Vagina (tissue), 2 donors: ENCODE measurements at places on chromosomes 4 and X.

DNA sequence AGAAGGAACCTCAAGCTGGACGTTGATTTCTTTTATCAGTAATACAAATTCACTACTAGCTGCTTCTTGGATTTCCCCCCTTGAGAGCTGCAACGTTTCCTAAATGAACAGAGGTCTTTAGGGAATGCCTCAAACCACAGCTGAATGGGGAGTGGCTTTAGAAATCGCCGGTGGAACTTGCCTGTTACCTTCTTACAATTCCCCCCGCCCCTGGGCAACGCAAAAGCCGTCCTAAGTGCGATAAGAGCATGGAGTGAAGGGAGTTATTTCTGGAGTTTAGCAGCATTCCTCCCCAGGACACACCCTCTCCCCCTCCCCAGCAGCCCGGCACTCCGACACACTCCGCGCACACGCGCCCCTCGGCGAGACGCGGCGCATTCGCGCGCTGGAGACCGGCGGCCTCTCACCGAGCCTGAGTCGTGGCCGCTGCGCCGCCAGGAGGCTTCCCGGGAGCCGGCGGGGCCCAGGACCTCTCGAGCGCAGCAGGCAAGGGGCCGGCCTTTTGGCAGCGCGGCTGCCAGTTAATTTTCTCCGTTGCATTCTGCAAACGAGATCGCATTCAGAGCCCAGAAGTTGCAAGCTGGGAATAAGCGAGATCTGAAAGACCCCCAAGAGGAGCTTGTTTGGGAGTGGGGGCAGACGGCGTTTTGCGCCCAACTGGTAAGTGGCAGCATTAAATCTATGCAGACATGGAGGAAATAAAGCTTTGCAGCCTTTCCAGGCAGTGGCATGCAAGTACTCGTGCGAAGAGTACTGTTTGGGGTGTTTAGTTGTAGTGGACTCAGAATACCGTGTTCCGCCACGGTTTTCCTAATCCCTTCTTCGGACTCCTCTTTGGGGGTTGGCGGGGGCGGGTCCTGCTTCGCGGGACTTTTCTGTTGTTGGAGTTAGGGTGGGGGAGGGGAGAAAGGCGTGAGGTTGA, 134.7 kb downstream of the PALLD start:
- DNase-seq: no peak

- no peak for DNase-seq
These were observed 168.8 kb downstream of the CDS1 start for GRCh38 chr4:84751707-84752106.

GRCh38 chr4:625631-626161, 323 bp downstream of the PDE6B start:
- no peak for DNase-seq

GRCh38 chrX:3609810-3610209, 103.6 kb downstream of the PRKX start:
- no peak for DNase-seq

DNA sequence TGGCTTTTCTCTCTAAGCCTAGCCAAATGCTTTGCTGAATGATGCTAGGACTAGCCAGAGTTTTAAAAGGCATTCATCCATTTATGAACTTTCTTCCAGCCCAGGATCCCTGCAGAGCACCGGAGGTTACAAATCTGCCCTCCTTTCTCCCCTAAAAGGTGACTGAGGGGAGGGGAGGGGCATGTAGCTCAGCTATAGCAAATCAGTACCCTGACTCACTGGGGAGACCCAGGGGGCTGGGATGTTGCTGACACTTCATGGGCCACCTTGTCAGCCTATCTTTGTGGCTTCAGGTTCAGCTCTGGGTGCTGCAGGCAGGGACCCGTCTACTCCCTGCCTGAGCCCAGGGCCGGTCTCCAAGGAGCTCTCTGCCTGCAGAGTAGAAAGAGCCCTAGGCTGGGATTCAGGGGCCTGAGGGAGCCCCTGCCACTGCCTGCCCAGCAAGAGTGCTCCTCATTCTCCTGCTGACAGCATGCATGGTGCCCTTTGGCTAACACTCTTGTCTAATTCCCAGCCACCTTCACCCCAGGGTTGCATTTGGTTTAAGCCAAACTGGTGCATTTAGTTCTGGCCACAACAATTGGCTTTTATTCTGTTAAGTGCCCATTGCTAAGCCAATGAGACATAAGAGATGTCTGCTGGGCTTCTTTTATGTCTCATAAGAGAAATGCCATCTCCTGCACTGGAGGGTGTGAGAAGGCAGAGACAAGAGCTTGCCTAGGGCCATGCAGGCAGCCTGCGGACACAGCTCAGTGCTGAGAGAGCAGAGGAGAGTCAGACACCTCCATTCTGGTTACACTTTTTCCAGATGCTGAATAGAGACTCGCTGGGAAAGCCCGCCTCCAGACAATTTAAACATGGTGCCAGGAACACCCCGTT, 11.9 kb upstream of the UBA6 start:
- no peak for DNase-seq

DNA sequence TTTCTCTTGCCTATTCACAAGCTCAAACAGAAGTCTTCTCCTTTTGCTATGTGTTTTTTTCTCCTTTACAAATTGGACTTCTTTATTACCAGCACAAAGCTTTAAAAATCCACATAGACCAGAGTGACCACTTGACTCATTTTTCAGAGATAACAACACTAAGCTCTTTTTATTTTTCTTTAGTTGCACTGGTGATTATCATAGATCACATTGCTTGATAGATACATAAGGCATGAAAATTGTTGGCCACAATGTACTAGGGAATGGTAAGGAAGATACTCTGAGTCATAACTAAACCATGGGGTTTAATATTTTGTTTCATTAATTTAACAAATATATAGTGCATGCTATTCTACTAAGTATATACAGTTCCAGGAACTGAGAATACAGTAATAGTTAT, 159.0 kb downstream of the GASK1B start:
- no peak for DNase-seq

- DNase-seq: no peak
These were observed 3.4 kb upstream of the HOPX start for GRCh38 chr4:56684320-56685050.
